ENCODE measurements at places on chromosomes 13 and 19.

DNA sequence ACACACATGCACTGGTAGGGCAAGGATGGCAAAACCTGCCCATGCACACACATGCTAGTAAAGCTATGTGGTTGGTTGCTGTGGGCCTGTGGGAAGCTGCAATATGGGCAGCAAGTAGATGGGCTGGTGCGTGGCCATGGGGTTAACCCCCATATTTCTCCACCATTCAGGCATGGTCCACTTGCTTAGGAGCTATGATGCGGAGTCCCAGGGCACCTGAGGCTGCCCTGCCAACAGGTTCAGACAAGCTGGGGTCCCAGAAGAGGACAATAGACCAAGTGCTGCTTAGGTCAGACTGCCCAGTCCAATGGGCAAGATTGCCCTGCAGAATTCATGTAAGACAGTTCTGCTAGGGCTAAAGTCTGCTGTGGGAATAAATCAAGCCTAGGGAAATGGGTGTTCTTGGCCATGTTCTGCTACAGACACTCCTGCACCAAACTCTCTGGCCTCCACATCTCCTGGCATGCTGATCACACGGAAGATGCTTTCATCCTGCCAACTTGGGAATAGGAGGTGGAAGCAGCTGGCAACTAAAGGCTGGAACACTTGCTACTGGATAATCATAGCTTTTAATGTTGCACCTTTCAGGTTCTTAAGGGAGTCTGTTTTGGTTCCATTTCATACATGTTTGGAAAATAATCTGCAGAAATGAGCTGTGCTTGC lies 646.3 kb upstream of the SLITRK1 start:
- DNase-seq: no peak

GRCh38 chr19:18730885-18731513 lies 47.5 kb downstream of the CRTC1 start:
- no peak for DNase-seq

GRCh38 chr19:15871570-15871969 lies 26.3 kb downstream of the CYP4F2 start:
- no peak for DNase-seq

- no peak for DNase-seq
Observed at GRCh38 chr19:20662421-20663105, 1.2 kb upstream of the ZNF626 start.

DNA sequence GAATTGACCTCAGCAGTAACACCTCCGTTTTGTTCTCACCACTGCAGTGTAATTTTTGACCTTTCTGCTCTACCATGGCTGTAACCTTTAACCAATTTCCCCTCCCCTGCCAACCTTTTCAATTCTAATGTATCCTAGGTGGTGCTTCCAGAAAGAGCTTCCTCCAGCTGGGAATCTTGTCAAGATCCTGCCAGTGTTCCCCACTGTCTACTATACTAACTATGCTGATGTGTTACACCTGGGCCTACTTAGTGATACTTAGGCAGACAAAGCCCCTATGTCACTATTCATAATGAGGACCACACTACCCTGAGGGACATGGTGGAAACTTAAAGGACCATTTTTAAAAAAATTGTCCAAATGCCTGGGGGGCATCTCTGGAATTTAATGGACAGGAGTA lies 41.0 kb downstream of the MBNL2 start:
- no peak for DNase-seq

GRCh38 chr19:39009001-39009400 lies 23.3 kb downstream of the FBXO27 start:
- no peak for DNase-seq

- DNase-seq: no peak
Observed at GRCh38 chr13:35479706-35480105, 3.2 kb upstream of the MAB21L1 start.

DNA sequence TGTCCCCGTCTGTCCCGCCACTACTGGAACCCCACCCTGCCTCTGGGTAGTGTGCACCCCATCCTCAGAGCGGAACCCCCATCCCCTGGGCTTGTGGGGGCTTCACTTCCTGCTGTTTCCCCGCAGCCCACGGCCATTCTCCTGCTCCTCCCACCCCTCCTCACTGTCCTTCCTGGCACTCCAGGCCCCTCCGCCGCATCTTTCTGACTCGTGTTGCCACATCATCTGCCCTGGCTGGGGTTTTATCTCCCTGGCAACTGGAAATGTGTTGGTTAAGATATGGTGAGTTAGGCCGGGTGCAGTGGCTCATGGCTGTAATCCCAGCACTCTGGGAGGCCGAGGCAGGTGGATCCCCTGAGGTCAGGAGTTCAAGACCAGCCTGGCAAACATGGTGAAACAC lies 37.3 kb downstream of the KDM4B start:
- no peak for DNase-seq

- DNase-seq: no peak
Observed at GRCh38 chr19:35890113-35890650, 10.2 kb downstream of the NFKBID start.

DNA sequence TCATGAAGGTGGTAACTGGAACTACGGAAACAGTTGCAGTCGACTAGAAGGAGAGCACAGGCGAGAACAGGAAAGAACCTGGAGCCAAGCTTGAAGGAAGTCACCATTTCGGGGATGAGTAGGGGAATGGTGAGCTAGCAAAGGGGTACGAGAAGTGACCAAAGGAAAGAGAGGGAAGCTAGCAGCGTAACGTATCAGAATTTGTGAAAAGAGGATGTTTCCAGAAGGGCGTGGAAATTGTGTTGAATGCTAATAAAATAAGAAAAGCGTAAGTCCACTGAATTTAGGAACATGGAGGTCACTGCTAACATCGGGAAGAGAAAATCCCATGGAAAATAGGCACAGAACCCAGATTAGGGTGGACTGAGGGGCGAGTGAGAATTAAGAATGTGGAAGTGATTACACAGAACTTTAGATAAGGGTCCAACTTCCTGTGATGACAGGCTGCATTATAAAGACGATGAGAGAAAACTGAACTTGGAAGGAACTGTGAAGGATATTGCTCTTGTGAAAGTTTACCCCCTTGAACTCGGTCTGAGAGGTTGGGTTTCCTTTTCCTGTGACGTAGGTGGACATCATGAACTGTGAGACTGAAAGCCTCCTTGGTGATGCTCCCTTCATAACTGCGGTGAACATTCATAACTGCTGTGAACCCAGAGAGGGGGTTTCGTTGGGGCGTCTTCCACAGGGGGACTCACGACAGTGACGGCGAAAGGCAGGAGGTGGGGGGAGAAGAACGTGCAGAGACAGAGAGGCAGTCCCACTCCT lies 2.0 kb upstream of the FFAR2 start:
- no peak for DNase-seq

DNA sequence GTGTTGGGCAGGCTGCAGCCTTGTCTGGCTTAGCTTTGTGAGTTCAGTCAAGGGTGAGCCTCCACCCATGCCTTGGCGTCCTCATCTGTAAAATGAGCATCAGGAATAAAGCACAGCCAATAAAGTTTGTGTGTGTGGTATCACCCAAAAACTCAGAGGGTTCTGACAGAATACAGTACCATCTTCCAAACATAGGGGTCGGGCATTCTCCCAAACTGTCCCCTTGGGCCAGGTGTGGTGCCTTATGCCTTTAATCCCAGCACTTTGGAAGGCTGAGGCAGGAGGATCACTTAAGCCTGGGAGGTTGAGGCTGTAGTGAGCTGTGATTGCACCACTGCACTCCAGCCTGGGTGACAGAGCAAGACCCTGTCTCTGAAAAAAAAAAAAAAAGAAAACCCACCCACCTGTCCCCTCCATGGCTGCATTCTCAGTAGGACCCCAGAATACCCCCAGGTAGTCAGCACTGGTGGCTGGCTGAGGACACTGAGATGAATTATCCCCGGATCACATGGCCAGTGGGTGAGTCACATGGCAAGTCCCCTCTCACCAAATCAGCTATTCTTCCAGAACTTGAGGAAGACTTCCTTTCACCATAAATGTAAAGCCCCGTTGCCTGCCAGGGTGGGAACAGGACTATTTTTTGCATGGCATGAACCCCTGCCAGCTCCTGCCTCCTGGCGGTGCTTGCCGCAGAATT lies 18.6 kb downstream of the POP4 start:
- no peak for DNase-seq

DNA sequence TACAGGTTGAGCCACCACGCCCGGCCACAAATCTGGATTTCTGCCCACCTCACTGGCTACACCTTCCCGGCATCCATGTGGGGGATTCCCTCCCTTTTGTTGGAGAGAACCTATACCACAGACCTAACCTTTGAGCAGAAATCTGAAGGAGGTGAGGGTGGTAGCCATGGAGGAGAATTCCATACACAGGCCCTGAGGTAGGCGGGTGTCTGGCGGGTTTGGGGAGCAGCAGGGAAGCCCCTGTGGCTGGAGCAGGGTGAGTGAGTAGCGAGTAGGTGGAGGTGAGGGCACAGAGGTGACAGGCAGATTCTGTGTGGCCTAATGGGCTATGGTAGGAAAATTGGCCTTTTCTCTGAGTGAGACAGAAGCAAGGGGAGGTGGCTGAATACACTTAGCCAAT lies 10.6 kb downstream of the EIF3K start:
- no peak for DNase-seq

GRCh38 chr13:111895896-111896821 lies 170.8 kb upstream of the SOX1 start:
- no peak for DNase-seq

GRCh38 chr13:107900775-107901174 lies 314.6 kb downstream of the LIG4 start:
- no peak for DNase-seq

DNA sequence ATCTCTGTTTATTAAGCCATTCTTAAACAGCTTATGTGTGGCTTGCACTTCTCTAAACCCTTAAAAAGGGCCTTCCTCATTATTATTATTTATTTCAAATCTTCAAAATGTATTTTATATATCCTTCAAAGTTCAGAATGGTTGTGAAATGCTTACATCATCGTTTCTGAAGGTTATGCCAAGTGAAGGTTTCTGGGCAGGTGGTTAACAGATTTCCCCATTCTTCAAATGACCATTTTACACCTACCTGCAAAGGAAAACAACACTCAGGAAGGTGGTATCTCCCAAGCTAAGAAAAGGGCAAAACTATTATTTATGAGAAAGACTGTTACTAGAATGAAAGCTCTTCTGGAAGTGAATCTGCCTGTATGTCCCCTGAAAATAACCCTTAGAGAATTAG lies 191.6 kb downstream of the SHISA2 start:
- no peak for DNase-seq

GRCh38 chr13:95073747-95074311 lies 227.4 kb downstream of the ABCC4 start:
- no peak for DNase-seq

DNA sequence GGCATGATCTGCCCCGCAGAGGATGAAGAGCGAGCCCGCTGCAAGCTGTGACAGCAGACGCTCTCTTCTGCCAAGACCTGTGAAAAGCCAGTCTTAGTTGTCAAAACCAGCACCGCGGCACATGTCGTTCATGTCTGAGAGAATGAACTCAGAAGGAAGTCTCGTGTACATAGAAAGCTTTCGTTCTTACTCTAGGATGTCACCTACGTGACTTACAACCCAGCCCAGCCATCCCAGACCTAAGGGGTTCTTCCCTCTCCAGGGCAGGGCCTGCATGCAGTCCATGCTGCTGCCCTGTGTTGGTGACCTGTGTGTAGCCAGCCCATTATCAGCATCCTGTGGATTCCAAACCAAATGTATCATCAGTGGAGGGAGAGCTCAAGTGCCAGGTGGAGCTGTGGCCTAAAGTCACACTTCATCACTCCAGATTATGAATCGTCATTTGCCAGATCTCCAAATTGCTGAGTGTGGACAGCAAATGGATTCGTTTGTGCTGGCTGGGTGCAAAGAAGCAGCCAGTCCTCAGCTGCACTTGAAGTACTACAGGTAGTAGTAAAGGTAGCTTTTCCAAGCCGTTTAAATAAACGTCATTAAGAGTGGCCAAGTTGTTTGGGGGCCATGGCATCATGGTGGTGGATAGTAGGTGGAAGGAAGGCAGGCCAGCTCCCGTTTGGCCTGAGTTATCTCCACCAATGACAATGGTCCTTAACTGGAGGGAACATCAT lies 73.9 kb upstream of the GPR183 start:
- DNase-seq: no peak

- DNase-seq: no peak
Observed at GRCh38 chr13:32731576-32731975, 145.3 kb downstream of the PDS5B start.

GRCh38 chr13:31824705-31825517 lies 85.6 kb downstream of the RXFP2 start:
- DNase-seq: no peak

DNA sequence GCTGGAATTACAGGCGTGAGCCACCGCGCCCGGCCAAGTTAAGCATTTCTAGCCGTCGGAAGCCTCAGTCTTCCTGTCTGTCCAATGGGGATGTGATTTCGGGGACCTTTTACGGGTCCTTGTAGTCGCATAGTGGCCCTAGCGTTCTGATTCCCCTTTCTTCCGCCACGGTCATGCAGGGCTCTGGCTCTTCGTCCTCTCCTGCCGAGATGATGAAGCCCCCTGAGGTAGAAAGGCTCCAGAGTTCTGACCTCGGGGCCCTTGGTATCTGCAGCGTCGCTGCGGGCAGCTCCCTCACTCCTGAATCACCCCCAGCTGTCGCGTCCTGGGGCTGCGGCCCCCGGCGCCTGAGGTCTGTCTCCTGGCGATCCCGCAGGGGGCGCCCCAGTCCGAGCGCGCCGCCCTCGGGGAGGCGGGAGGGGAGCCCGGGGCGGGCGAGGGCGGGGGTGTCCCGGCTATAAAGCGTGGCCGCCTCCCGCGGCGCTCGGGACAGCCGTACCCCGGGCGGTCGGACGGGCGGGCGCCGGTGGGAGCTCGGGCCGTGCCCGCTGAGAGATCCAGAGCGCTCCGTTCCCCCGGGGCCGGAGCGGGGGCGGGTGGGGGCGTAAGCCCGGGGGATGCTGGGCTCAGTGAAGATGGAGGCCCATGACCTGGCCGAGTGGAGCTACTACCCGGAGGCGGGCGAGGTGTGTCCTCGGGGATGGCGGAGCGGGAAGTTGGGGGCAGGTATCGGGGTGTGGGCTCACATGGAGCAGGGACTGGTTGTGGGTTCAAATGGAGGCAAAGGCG lies at the start of gene FOXA3:
TSS of gene FOXA3 (plus strand) at position 487 of the 789 bp plus-strand sequence. CDS start at position 618, 131 bp downstream.
- no peak for DNase-seq

GRCh38 chr19:43446746-43447489 lies 18.5 kb downstream of the LYPD3 start:
- peak; percentile 7 for DNase-seq

GRCh38 chr13:39284801-39285388 lies 246.6 kb downstream of the NHLRC3 start:
- no peak for DNase-seq

- no peak for DNase-seq
Observed at GRCh38 chr13:31005066-31005465, 72.6 kb downstream of the TEX26 start.

- DNase-seq: no peak
Observed at GRCh38 chr19:21158523-21159135, 16.8 kb downstream of the ZNF431 start.

- DNase-seq: no peak
Observed at GRCh38 chr13:40171566-40171965, 494.9 kb downstream of the FOXO1 start.

Data from cerebellar nuclear complex (tissue), 1 donor.